ENCODE measurements at places on chromosomes 1 and 21. TPM values are rescaled to one million over a fixed set of nuclear protein-coding genes. Genes with fewer than 3 reads are reported as not detected.

The CPLANE2 gene
- total RNA-seq: 3.2 TPM

The KIF1B gene
- total RNA-seq: 17.0 TPM

The WNT3A gene
- not detected for total RNA-seq

The BGLAP gene
- total RNA-seq: 1.8 TPM

The CA6 gene
- total RNA-seq: 2.5 TPM
